ENCODE measurements at places on chromosomes 4 and X.
A peak's percentile ranks its signal among the peaks of the same experiment; 100 is the strongest.

DNA sequence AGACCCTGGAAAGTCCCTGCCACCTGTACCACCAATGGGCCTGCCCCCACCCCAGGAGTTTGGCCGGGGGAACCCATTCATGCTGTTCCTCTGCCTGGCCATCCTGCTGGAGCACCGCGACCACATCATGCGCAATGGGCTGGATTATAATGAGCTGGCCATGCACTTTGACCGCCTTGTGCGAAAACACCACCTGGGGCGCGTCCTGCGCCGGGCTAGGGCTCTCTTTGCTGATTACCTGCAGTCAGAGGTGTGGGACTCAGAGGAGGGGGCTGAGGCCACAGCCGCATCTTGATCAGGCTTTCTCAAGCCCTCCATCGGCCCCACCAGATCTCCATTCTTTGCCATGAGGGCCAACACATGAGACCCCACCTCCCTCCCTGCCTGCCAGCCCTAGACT is 13.6 kb upstream of the RBM3 start:
- no peak for DNase-seq
- peaks cover 20% of the 10 kb centered on the region for H3K36me3 ChIP-seq
- no peak overlapping the region for H3K4me3 ChIP-seq
- H3K4me1 ChIP-seq, result no peaks in the 10 kb centered on the region

DNA sequence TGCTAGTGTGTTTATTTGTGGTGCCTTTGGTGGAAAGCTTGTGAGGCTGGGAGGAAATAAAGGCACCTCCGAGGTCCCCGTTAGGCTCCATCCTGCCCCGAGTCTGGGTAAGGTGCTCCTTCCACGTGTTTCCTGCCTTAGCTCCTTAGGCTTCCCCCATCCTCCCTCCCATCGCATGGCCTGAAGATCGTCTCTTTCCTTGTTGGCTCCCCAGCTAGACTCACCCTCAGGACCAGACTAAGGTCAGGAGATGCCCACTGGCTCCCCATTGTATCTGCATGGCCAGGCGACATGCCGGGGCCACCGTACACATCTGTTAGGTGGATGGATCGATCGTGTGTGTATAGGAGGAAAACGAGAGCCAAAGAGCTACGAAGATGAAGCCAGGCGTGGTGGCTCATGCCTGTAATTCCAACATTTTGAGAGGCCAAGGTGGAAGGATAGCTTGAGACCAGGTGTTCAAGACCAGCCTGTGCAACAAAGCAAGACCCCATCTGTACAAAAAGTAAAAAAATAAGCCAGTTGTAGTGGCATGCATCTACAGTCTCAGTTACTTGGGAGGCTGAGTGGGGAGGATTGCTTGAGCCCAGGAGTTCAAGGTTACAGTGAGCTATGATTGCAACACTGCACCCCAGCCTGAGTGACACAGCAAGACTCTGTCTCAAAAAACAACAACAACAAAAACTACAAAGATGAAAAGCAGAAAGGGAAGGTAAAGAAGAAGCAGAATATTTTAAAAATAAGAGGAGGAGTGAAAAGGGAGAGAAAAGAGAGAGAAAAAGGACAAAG is 53.7 kb downstream of the SEPSECS start:
- peaks cover 13% of the 10 kb centered on the region for H3K27me3 ChIP-seq
- H3K27ac ChIP-seq, result no peak overlapping the region
- H3K4me1 ChIP-seq, result no peaks in the 10 kb centered on the region
- DNase-seq, result no peak
- no peaks in the 10 kb centered on the region for H3K36me3 ChIP-seq
- H3K4me3 ChIP-seq, result no peak overlapping the region

- H3K4me1 ChIP-seq, result peaks cover 20% of the 10 kb centered on the region
- H3K36me3 ChIP-seq, result peaks cover 8% of the 10 kb centered on the region
- no peak overlapping the region for H3K4me3 ChIP-seq
- DNase-seq, result no peak
Measured at GRCh38 chr4:99033956-99034355, 38.4 kb downstream of the METAP1 start.

- no peaks in the 10 kb centered on the region for H3K27me3 ChIP-seq
- no peak overlapping the region for H3K27ac ChIP-seq
- H3K36me3 ChIP-seq, result peaks cover 2% of the 10 kb centered on the region
- no peaks in the 10 kb centered on the region for H3K4me1 ChIP-seq
Measured at GRCh38 chr4:187302457-187303150, 578.9 kb upstream of the FAT1 start.

GRCh38 chr4:184648313-184649025 is 778 bp downstream of the CASP3 start:
- H3K27ac ChIP-seq, result peak overlapping the region; percentile 94
- peak; percentile 25 for DNase-seq
- H3K4me3 ChIP-seq, result peak overlapping the region; percentile 95
- peaks cover 22% of the 10 kb centered on the region for H3K36me3 ChIP-seq
- H3K4me1 ChIP-seq, result peaks cover 58% of the 10 kb centered on the region

All from central memory CD8-positive, alpha-beta T cell (primary cell).